ENCODE measurements at places on chromosomes 3 and 15.

GRCh38 chr3:24323272-24323671 is 171.4 kb downstream of the THRB start:
- no peak for DNase-seq

DNA sequence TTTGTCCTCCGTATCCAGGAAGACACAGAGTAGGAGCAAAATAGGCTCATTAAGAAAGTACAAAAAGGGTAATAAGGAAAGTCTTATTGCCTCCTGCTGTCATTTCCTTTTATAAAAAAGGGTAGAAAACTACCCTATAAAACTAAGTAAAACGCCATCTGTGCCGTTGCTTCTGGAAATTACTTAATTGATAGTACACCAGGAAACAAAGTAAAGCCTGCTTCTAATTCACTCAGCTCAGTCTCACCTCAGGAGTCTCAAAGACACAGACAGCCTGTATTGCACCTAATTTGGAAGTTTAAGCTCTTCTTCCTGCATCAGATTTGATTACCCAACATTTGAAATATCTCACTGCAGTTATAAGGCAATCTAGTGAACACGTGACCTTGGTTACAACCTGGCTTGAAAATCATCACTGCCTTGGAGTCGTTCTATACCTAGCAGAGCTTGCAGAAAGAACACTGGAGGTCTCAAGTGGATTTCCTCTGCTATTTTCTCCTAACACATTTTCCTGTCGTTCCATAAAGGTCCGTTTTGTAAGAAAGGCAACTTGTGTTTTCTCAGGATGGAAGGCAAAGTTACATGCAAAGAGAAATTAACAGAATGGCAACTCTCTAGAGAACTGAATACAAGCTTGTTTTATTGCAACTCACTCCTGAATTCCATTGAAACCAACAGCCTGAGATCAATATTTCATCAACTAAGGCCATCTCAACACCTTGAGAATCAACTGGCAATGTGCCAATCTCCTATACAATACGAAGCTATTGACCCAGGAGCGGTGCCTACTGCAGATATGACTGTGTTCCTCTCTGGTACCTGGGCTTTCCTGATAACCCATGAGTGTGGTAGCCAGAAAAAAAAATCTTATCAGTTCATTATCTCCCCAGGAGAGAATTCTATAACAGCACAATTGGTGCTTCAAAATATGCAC is 203.3 kb upstream of the LMCD1 start:
- DNase-seq: no peak

- no peak for DNase-seq
Measured at GRCh38 chr3:177221744-177222143, 24.5 kb upstream of the TBL1XR1 start.

DNA sequence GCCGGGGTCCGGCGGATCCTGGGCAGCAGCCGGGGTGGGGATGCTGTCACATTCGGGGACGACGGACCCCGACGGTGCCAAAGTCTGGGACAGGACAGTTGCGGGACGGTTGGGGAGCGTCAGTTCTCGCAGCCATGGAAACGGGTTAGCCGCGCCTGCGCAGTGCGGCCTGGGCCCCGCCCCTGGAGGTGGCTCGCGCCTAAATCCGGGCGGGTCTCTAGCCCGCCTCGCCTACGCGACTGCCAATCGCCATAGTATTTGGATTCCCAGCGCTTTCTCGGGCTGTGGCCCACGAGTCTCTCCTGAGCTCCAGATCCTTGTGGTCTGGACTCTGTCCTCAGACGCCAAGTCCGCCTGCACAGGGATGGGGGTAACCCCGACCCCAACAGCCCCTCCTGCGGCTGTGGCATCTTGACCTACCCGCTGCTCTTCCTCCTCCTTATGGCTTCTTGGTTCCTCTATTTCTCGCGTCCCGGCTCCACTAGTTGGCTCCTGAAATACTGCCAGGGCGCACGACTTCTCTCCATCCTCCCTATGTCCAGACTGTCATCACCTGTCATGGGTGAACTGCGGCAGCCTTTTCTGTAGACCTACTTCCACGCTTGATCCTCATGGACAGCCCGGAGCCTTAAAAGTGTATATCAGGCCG is at the start of gene ZMYND10:
Gene ZMYND10, minus strand, starts transcription at position 147 of the 649 bp plus-strand sequence. CDS start 153 bp downstream, outside the sequence.
- DNase-seq: no peak

GRCh38 chr3:188152660-188153436 is 1.1 kb upstream of the LPP start:
- DNase-seq: no peak

Data from fibroblast of skin of left biceps (primary cell).